ENCODE measurements at places on chromosomes 1 and 21.

DNA sequence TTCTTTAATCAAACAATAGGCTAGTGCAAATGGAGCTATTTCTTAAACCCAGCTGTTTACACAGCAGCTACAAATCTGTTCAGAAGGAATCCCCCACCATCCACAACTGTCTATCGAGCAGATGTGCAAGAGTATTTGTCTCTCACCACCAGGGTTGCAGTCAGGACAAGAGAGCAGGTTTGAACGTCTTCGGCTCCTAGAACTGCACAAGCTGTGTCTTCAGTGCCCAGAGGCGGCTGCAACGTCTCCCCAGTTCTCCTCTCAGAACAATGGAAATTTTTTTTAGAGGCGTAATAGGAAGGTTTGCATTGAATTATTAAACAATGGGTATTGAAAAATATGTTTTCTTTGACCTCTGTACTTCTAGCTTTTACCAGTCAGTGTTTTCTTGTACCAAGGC is 7.3 kb downstream of the OVAAL start:
- DNase-seq, result no peak

DNA sequence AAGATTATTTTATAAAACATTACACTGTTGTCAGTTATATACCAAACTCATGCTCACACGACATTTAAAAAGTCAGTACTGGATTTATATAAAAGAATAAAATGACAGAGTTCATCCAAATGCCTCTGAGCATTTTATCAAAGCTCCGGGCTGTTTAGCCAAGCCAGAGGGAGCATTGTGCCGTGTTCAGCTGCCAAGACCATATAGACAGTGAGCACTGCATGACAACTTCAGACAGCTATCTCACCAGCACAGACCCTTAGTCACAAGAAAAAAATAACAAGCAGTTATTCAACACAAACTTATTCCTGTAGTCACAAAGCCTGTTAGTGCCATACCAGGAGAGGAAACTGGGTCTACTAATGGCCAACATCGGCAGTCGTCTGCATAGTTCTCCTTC is 88.0 kb upstream of the PBX1 start:
- no peak for DNase-seq

DNA sequence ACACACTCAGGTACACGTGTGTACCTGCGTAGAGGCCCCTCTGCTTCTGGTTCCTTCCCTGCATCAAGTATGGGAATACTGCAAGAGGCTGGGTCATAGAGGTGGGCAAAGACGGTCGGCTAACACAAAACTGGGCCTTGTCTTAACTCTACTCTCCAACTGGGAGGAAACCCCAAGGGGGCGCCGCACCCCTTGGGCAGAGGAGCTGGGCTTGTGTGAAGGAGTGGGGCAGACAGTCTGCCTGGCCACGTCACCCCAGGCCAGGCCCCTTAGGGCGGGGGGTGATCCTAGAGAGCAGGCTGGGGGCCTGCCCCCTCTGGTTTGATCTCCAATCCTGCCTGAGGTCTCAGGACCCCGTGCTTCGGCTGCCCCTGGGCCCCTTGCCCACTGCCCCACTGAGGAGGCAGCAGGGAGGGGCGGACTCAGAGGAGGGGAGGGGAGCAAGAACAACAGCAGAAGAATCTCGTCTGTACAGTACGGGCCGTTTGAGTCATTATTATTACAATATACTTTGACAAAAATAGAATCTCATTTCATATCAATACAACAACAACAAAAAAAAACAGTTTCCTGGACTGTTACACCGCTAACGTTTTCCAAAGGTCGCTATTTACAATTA is 34.7 kb downstream of the MEF2D start:
- DNase-seq, result no peak

- DNase-seq, result no peak
Observed at GRCh38 chr1:207822124-207822601, 70.3 kb downstream of the CD46 start.

GRCh38 chr1:68571454-68572235 is 74.8 kb upstream of the DEPDC1 start:
- no peak for DNase-seq

- no peak for DNase-seq
Observed at GRCh38 chr1:172885971-172886370, 164.8 kb downstream of the TNFSF18 start.

GRCh38 chr1:107570768-107571167 is 394.2 kb downstream of the VAV3 start:
- no peak for DNase-seq

DNA sequence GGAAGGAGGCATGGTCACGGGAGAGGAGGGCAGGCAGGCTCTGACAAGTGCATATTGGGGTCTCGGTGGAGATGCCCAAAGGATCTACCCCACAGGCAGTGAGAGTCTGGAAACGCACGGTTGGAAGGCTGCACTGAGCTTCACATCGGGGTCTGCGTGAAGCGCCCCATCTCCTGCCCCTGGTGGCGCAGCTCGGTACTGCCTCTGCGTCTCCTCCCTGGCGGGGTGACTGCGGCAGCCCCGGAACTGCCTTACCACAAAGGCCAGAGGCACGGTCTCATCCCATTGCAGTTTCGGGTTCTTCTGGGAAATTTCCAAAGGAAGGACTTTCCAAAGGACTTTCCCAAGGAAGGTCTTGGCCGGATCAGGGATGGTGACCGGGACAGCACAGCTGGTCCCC is 69.2 kb upstream of the AJAP1 start:
- peak; percentile 80 for DNase-seq

GRCh38 chr1:167171286-167171929 is 49.3 kb upstream of the POU2F1 start:
- no peak for DNase-seq

DNA sequence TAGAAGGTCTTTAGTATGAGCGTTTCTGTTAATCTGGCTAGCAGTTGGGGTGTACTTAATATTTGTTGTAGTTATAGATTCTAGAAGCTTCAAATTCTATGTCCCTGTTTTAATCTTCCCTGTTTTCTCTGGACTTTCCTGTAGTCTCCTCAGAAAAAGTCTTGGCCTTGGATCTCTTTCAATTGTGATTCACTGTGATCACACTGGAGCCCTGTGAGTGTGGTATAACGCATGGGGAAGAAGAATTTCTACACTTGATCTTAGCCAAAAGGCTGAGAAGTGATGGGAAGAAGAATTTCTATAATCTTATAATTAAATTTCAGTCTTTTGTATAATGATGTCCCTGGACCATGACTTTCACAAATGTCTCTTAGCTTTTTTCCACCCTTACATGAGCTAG is 36.7 kb upstream of the COP1 start:
- DNase-seq, result no peak

Data from nephron progenitor cell (in vitro differentiated cells).